ENCODE measurements at places on chromosomes 7 and 10.

- no peaks in the 10 kb centered on the region for H3K4me1 ChIP-seq
- H3K4me3 ChIP-seq: no peak overlapping the region
- peaks cover 13% of the 10 kb centered on the region for H3K36me3 ChIP-seq
- H3K27ac ChIP-seq: no peak overlapping the region
- no peak for DNase-seq
- peaks cover 16% of the 10 kb centered on the region for H3K27me3 ChIP-seq
Observed at GRCh38 chr7:93171606-93172226, 23.5 kb upstream of the SAMD9L start.

DNA sequence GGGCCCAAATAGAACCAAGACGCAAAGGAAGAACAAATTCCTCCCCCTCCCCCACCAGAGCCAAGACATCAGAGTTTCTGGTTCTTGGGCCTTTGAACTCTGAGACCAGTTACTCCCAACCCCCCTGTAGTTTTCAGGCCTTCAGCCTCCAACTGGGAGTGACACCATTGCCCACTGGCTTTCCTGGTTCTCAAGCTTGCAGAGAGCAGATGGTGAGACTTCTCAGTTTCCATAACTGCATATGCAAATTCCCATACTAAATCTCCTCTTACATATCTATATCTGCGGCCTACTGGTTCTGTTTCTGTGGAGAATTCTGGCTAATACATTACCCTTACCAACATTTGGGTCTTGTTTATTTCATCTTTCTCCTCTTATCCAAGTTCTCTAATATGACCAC, 762.9 kb downstream of the GRM8 start:
- no peak overlapping the region for H3K4me3 ChIP-seq
- no peaks in the 10 kb centered on the region for H3K27me3 ChIP-seq
- H3K36me3 ChIP-seq: no peaks in the 10 kb centered on the region
- H3K4me1 ChIP-seq: no peaks in the 10 kb centered on the region
- no peak overlapping the region for H3K27ac ChIP-seq

GRCh38 chr7:49398236-49398635, 375.2 kb upstream of the VWC2 start:
- no peaks in the 10 kb centered on the region for H3K4me1 ChIP-seq
- no peak for DNase-seq
- H3K4me3 ChIP-seq: no peak overlapping the region
- no peaks in the 10 kb centered on the region for H3K27me3 ChIP-seq

GRCh38 chr10:3774814-3775695, 10.0 kb downstream of the KLF6 start:
- H3K4me1 ChIP-seq: peaks cover 48% of the 10 kb centered on the region
- peaks cover 42% of the 10 kb centered on the region for H3K36me3 ChIP-seq
- peak overlapping the region; percentile 94 for H3K27ac ChIP-seq

GRCh38 chr10:76122056-76122455, 690.6 kb downstream of the LRMDA start:
- no peak for DNase-seq
- no peaks in the 10 kb centered on the region for H3K4me1 ChIP-seq
- H3K27me3 ChIP-seq: no peaks in the 10 kb centered on the region
- no peaks in the 10 kb centered on the region for H3K36me3 ChIP-seq
- no peak overlapping the region for H3K27ac ChIP-seq

DNA sequence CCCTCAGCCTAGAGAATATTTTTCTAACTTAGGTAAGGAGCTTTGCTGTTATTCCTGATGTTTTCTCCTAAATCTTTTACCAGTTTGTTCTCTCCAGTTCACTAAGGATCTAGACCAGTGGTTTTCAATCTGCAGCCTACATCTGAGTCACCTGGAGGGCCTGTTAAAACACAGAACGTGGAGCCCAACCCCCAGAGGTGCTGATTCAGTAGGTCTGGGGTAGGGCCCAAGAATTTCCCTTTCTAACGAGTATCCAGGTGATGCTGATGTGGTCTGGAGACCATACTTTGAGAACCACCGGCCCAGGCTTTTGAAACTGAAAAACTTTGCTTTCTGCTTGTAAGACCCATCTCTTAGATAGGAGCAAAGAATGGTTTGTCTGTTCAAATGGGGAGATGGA, 51.2 kb upstream of the KMT2E start:
- H3K27ac ChIP-seq: peak overlapping the region; percentile 81
- H3K27me3 ChIP-seq: no peaks in the 10 kb centered on the region
- H3K4me3 ChIP-seq: peak overlapping the region; percentile 72
- DNase-seq: peak; percentile 64
- peaks cover 46% of the 10 kb centered on the region for H3K4me1 ChIP-seq

- peaks cover 42% of the 10 kb centered on the region for H3K27me3 ChIP-seq
- H3K4me1 ChIP-seq: peaks cover 8% of the 10 kb centered on the region
- H3K4me3 ChIP-seq: no peak overlapping the region
- H3K36me3 ChIP-seq: no peaks in the 10 kb centered on the region
Observed at GRCh38 chr7:41915871-41916270, 213.0 kb upstream of the INHBA start.

DNA sequence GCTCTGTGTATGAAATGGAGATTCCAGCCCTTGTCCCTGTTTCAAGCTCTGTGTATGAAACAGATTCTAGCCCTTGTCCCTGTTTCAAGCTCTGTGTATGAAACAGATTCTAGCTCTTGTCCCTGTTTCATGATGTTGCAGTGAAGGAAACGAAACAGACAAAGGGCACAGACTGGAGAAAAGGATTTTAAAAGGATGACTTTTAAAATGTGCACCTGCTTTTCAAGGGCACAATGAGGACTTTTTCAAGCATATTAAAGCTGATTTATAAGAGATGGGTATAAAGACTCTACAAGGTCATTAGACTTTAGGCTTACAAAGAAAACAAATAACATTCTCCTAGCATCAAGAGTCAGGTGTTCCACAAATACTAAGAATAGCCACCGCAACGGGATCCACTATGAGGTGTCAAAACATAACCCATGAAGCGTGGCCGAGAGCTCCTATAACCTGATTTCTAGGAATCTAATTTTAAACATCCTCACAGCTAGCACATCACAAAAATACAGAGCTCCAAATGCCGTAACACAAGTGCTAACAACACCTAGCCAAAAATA, 29.0 kb downstream of the DIP2C start:
- H3K36me3 ChIP-seq: no peaks in the 10 kb centered on the region
- H3K4me3 ChIP-seq: no peak overlapping the region
- H3K27me3 ChIP-seq: peaks cover 19% of the 10 kb centered on the region
- DNase-seq: no peak
- no peaks in the 10 kb centered on the region for H3K4me1 ChIP-seq

GRCh38 chr7:43508461-43508860, 74.4 kb upstream of the STK17A start:
- H3K27ac ChIP-seq: no peak overlapping the region
- H3K4me1 ChIP-seq: peaks cover 13% of the 10 kb centered on the region
- peaks cover 15% of the 10 kb centered on the region for H3K27me3 ChIP-seq
- DNase-seq: no peak
- H3K36me3 ChIP-seq: no peaks in the 10 kb centered on the region
- H3K4me3 ChIP-seq: no peak overlapping the region

GRCh38 chr10:31011017-31011664, 20.5 kb downstream of the ZNF438 start:
- H3K27ac ChIP-seq: no peak overlapping the region
- DNase-seq: no peak
- no peaks in the 10 kb centered on the region for H3K36me3 ChIP-seq
- no peak overlapping the region for H3K4me3 ChIP-seq

GRCh38 chr10:5442065-5442989, 30.0 kb downstream of the NET1 start:
- peaks cover 47% of the 10 kb centered on the region for H3K4me1 ChIP-seq
- DNase-seq: peak; percentile 16

- peaks cover 70% of the 10 kb centered on the region for H3K4me1 ChIP-seq
- H3K4me3 ChIP-seq: peak overlapping the region; percentile 94
- DNase-seq: peak; percentile 63
- H3K36me3 ChIP-seq: peaks cover 56% of the 10 kb centered on the region
- H3K27ac ChIP-seq: peak overlapping the region; percentile 99
Observed at GRCh38 chr10:119131512-119132240, 27.8 kb downstream of the DENND10 start.

DNA sequence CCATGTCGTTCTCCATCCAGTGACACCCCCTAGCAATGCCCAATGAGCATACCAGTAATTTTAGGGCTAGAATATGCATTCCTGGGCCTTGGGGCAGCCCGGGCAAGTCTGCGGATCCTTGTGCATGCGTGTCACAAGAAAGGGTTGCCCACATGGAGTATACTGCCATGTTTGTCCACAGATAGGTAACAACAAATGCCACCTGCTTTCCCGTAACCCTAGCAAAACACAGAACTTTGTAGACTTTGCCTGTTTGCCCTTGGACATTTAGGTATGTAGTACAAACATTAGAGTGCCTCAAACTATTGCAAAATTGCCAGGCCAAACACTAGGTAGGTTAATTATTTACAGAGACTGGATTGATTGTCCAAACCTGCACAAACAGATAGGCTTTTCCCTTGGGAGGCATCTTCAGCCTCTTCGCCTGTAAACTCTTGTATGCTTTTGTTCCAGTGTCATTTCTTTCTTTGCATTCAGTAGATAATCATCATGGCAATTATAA, 117.0 kb downstream of the ADCY1 start:
- no peak overlapping the region for H3K27ac ChIP-seq
- no peak for DNase-seq
- H3K27me3 ChIP-seq: no peaks in the 10 kb centered on the region
- no peaks in the 10 kb centered on the region for H3K36me3 ChIP-seq
- no peak overlapping the region for H3K4me3 ChIP-seq

GRCh38 chr10:128723631-128724205, 597.5 kb upstream of the MKI67 start:
- no peaks in the 10 kb centered on the region for H3K36me3 ChIP-seq
- no peaks in the 10 kb centered on the region for H3K27me3 ChIP-seq
- H3K4me3 ChIP-seq: no peak overlapping the region
- no peak for DNase-seq

- H3K4me1 ChIP-seq: peaks cover 27% of the 10 kb centered on the region
- no peaks in the 10 kb centered on the region for H3K36me3 ChIP-seq
- no peak overlapping the region for H3K27ac ChIP-seq
Observed at GRCh38 chr7:77428777-77429231, 12.7 kb upstream of the GSAP start.

DNA sequence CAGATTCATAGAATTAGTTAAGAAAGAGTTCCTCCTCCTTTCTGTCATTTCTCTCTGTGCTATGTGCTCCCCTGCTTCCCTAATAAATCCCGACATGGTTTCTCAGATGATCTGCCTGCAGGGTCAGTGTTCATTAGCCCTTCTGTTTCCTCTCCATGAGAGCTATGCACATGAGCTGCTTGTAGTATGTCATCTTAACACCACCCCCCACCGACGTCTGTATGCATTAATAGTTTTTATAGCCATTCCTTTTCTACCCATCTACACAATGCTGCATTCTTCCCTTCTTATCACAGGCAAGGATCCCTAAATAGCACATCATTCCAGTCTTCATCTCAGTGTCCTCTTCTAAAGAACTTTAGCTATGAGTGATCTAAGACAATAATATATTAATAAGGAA, 809.1 kb downstream of the ANKRD7 start:
- no peaks in the 10 kb centered on the region for H3K36me3 ChIP-seq
- H3K27me3 ChIP-seq: no peaks in the 10 kb centered on the region
- H3K4me1 ChIP-seq: no peaks in the 10 kb centered on the region
- DNase-seq: no peak

GRCh38 chr10:117942226-117942625, 104.5 kb downstream of the RAB11FIP2 start:
- no peak overlapping the region for H3K27ac ChIP-seq
- H3K36me3 ChIP-seq: no peaks in the 10 kb centered on the region
- peaks cover 14% of the 10 kb centered on the region for H3K4me1 ChIP-seq
- H3K4me3 ChIP-seq: no peak overlapping the region
- peaks cover 33% of the 10 kb centered on the region for H3K27me3 ChIP-seq

DNA sequence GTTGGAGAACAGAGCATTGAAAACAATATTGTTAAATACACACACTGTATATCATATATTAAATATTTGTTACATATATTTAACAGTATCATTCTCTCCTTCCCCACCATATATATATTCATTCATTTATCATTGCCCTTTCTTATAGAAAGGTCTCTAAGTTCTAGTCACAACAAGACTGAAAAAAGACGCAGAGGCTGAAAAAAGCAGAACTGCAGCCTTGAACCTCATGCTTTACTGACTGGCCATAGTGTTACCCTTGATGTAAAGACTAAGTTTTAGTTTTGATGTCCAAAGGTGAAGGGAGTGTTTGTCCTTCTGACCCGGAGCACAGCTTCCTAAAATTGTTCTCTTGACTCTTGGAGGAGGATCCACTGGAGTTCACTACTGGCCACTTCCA, 247.9 kb downstream of the PTEN start:
- DNase-seq: no peak
- H3K4me1 ChIP-seq: peaks cover 24% of the 10 kb centered on the region
- no peak overlapping the region for H3K27ac ChIP-seq
- H3K36me3 ChIP-seq: no peaks in the 10 kb centered on the region
- H3K27me3 ChIP-seq: peaks cover 41% of the 10 kb centered on the region

- H3K36me3 ChIP-seq: no peaks in the 10 kb centered on the region
- DNase-seq: no peak
- no peaks in the 10 kb centered on the region for H3K27me3 ChIP-seq
- no peaks in the 10 kb centered on the region for H3K4me1 ChIP-seq
- no peak overlapping the region for H3K4me3 ChIP-seq
Observed at GRCh38 chr10:20256969-20257368, 440.7 kb downstream of the PLXDC2 start.

- peaks cover 30% of the 10 kb centered on the region for H3K4me1 ChIP-seq
- no peak overlapping the region for H3K4me3 ChIP-seq
- peaks cover 1% of the 10 kb centered on the region for H3K36me3 ChIP-seq
Observed at GRCh38 chr10:95391164-95391563, 100.4 kb upstream of the PDLIM1 start.

DNA sequence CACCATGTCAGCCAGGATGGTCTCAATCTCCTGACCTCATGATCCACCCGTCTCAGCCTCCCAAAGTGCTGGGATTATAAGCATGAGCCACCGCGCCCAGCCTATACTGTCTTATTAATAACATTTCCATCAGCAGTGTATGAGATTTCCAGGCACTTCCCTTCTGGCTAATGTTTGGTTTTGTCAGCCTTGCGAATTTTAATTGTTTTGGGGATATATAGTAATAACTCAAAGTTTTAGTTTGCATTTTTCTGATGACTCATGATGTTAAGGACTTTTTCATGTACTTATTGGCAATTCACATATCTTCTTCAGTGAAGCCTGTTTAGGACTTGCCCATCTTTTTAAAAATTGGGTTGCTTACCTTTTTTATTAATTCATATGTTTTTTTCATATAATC, 76.0 kb downstream of the TMEM270 start:
- H3K4me3 ChIP-seq: no peak overlapping the region
- H3K36me3 ChIP-seq: peaks cover 4% of the 10 kb centered on the region
- no peaks in the 10 kb centered on the region for H3K4me1 ChIP-seq
- no peaks in the 10 kb centered on the region for H3K27me3 ChIP-seq
- H3K27ac ChIP-seq: no peak overlapping the region

- no peak for DNase-seq
- peaks cover 15% of the 10 kb centered on the region for H3K27me3 ChIP-seq
Observed at GRCh38 chr10:33227489-33227888, 107.0 kb downstream of the NRP1 start.
